ENCODE measurements at places on chromosomes 3 and 15. TPM values are rescaled to one million over a fixed set of nuclear protein-coding genes. Genes with fewer than 3 reads are reported as not detected.

GRCh38 chr3:123076496-123077418 lies 9.9 kb downstream of the PDIA5 start:
- peak; percentile 61 for DNase-seq

The CLEC3B gene
- 6.3 TPM for total RNA-seq

- no peak for DNase-seq
These were observed 10.0 kb downstream of the BHLHE40 start for GRCh38 chr3:4988983-4989834.

The PSMD2 gene
- 593 TPM for total RNA-seq

DNA sequence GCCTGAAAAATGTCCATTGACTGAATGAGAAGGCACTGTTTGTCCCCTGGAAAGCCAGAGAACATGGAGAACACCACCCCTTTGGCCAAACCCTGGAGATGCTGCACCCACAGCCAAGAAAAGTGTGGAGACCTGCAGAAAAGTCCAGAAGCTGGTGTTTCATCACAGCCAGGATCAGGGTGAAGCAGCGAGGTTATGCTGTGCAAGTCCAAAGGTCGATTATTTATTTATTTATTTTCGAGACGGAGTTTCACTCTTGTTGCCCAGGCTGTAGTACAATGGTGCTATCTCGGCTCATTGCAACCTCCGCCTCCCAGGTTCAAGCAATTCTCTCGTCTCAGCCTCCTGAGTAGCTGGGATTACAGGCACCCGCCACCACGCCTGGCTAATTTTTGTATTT lies 5.5 kb upstream of the CTSH start:
- DNase-seq = no peak

The ANKRD28 gene
- total RNA-seq = 108 TPM

The FHIT gene
- total RNA-seq = 0.56 TPM

The ARNT2 gene
- 0.34 TPM for total RNA-seq

DNA sequence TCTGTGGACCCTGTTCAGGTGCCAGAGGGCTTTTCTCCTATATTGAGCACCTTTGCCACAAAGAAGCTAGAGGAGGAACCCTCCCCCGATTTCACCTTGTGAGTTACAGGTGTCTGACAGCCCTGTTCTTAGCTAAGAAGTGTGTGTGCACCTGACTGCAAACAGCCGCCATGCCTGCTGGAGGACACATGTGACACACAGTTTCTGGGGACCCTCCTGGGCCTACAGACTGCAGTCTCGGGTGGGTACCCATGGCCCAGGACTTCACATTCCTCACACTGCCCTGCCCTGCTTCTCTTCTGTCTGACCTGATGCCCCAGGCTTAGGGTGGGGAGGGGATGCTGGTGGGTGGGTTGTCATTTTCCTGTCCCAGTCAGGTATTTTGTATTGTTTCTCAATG lies 140.6 kb downstream of the CACNA1D start:
- DNase-seq = no peak

DNA sequence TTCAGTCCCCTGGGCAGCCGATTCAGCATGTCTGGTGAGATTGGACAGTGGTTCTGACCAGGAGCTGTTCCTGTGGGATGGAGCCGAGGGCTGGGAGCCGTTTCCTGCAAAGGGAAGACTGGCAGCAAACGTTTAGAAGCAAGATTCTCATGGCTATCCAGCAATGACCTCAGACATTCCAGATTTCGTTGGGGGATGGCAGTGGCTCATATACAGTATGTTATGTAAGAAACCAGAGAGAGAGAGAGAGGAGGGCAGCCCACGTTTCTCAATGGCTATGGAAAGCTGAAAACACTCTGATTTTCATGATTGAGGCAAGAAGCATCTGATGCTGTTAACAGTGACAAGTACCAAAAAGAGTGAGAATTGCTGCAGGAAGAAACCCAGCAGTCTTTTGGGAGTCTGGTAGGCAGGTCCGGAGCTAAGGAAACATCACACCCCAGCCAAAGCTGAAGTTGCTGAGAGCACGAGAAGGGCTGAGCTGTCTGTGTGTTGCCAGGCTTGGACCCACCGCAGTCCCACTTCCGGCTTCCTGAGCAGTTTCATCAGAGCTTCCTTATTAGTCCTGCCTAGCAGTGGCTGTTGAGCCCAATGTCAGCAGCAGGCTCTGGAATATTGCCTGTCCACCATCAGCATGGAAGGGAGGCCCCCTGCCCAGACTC lies 25.6 kb upstream of the VPS8 start:
- peak; percentile 21 for DNase-seq

DNA sequence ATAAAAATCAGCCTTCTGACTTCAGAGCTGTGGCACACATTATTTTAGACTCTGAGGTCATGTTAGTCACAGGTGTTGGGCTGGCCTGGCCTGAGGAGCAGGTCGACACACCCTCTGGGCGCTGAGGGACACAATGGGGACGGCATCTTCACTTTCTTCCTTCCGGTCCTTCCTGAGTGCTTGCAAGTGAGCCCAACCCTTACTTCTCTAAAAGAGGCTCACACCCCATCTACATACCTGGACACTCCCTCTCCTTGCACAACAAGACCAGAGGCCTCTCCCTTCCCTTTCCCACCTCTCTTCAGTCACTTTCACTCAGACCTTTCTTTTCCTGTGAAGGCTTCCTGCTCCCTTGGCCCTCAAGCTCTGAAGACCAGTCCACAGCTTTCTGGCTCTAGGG lies 85.4 kb downstream of the XXYLT1 start:
- DNase-seq = no peak

- peak; percentile 11 for DNase-seq
These were observed 23.0 kb downstream of the TPM1 start for GRCh38 chr15:63065262-63066221.

- no peak for DNase-seq
These were observed 30.5 kb upstream of the SRGAP3 start for GRCh38 chr3:9279966-9280365.

The ACSBG1 gene
- total RNA-seq = not detected

The IMPG2 gene
- 0.85 TPM for total RNA-seq

- DNase-seq = peak; percentile 49
These were observed 43.0 kb downstream of the ZBTB38 start for GRCh38 chr3:141411251-141411771.

- no peak for DNase-seq
These were observed 227.2 kb downstream of the OCA2 start for GRCh38 chr15:27871902-27872260.

DNA sequence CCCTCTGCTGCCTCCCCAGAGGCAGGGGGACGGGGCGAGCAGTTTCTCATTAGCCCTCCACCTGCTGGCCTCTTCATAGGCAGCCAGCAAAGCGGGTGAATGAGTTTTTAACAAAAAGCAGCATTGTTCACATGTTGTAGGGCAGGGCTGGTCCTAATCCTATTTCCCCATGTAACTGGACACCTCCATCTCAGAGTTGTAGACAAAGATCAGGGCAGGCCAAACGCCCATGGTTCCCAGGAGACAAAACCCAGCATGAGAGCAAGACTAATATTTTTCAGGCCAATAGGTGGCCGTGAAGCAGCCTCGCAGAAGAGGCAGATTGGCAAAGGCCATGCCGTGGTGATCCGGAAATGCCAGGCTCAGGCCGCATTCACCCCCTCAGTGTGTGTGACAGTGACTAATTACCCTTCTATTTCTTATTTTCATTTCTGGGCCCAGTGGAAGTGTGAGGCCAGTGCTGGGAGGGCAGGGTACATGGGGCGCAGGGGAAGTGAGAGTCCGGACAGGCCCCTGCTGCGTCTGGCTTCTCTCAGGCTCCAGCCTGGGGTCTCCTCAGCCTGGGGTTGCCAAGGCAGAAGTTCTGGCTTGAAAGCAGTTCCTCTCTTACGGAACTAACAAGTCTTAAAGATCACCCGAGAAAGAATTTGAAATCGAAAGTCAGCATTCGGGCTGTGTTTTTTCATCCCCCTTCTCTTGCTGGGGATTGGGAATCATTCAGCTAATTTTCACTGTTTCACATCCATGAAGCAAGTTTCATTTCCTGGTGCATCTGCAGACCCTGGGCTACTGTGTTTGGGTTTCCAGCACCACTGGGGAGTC lies 64.8 kb downstream of the BOC start:
- no peak for DNase-seq

The SATB1 gene
- total RNA-seq = 12.1 TPM

The VEPH1 gene
- total RNA-seq = 8.2 TPM

GRCh38 chr3:82012775-82013174 lies 251.3 kb upstream of the GBE1 start:
- DNase-seq = peak; percentile 32

DNA sequence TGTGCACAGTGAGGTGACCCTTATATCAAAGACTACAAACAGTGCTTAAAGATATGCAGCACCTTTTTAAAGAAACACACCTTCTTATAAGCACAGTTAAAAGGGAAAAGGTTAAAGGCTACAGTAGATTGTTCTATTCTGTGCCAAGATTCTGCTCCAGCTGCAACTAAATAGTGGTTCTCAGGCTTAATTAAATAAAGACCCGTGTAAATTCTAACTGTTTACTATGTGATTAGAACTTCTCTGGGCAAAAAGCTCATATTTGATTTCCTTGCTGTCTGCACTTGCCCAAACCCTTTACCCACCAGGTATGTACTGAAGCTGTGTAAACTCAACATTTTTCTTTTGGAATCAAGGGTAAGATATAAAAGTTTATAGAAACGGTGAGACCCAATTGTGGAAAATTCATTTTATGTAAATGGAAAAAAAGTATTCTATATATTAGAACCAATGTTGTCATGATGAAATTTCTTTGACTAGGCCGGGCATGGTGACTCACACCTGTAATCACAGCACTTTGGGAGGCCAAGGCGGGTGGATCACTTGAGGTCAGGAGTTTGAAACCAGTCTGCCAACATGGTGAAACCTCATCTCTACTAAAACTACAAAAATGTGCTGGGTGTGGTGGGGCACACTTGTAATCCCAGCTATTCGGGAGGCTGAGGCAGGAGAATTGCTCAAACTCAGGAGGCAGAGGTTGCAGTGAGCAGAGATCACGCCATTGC lies 230.6 kb downstream of the MECOM start:
- no peak for DNase-seq

The C3orf52 gene
- 6.7 TPM for total RNA-seq
